ENCODE measurements at places on chromosomes 1 and 21. TPM values are rescaled to one million over a fixed set of nuclear protein-coding genes. Genes with fewer than 3 reads are reported as not detected.

DNA sequence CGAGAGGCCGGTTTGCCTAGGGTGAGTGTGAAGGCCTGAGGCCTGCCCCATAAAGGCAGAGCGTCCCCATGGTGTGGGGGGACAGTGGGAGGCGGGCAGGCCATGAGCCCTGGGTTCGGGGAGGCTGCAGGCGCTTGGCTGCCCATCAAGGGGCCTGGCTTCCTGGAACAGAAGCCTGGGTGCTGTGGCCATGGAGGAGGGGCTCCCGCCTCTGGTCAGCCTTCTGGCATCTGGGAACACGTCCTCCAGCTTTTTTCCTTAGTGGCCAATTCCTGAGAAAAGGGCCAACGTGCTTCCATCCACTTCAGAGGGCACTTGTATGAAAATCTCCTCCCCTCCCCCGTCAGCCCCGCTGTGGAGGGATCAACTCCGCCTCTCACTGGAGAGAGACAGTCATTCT is 58.7 kb downstream of the PRDM16 start:
- no peak for DNase-seq

GRCh38 chr1:145707183-145707867 is at the start of gene PDZK1:
TSS of gene PDZK1 (minus strand) at chr1:145707368. CDS start at chr1:145688021, 19,347 bp downstream.
- no peak for DNase-seq

DNA sequence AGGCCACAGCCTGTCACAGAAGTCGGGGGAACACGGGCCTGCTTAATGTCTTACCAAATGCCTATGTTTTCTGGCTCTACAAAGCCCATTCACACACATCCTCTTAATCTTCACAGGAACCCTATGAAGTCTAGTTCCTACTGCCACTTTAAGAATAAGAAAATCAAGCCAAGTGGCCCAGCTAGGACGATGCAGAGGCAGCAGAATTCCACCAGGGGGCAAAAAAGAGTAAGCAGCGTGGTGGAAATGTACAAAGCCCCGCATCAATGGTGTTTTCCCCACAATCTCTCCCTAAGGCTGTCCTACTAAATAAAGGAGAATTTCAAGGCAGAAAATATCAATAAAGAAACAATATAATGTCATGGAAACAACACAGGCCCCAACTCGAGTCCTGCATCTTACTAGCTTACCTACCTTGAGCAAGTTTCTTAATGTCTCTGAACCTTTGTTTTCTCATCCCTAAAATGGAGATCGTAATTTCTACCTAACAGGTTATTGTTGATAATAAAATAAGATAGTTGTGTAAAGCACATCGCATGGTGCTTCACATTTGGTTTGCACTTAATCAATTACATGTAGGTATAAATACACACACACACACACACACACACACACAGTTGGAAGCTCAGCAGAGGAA is 21.4 kb downstream of the SEC16B start:
- DNase-seq = no peak

DNA sequence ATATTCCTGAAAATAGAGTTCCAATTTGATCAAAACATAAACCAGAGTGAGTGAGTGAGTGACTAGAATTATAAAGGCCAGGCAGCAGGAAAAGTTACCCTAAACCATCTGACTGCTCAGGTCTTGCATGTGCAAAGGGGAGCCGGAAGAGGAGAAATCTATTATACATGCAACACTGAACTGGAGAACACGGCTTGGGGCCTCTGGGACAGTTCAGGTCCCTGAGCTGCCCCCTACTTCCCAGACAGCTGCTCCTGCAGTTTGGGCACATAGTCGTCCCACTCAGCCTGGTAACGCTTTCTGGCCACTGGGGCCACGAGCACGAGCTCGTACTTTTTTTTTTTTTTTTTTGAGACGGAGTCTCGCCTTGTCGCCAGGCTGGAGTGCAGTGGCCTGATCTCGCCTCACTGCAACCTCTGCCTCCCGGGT is 40.1 kb downstream of the PTPRC start:
- no peak for DNase-seq

- no peak for DNase-seq
Observed at GRCh38 chr1:219489636-219490035, 123.3 kb downstream of the ZC3H11B start.

GRCh38 chr1:40303790-40304189 is 13.3 kb downstream of the COL9A2 start:
- no peak for DNase-seq

GRCh38 chr1:67020304-67020703 is 33.6 kb downstream of the SLC35D1 start:
- no peak for DNase-seq

DNA sequence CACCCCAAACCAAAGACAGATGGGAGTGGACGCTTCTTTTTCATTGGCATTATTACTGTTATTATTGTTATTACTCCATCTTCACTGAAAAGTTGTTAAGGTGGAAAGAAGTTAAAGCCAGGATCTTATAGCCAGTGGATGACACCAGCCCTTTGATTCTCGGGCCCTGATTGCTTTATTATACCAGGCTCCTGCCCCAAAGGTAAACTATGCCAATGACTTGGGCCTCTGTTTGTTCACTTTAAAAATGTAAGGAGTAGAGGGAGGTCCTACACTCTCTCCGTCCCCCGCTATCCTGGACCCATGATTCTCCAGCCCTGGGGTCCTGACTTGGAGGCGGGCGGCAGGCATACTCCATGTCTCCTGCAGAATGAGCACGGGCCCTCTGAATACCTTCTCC is 106.8 kb downstream of the TOMM20 start:
- DNase-seq = peak; percentile 46

DNA sequence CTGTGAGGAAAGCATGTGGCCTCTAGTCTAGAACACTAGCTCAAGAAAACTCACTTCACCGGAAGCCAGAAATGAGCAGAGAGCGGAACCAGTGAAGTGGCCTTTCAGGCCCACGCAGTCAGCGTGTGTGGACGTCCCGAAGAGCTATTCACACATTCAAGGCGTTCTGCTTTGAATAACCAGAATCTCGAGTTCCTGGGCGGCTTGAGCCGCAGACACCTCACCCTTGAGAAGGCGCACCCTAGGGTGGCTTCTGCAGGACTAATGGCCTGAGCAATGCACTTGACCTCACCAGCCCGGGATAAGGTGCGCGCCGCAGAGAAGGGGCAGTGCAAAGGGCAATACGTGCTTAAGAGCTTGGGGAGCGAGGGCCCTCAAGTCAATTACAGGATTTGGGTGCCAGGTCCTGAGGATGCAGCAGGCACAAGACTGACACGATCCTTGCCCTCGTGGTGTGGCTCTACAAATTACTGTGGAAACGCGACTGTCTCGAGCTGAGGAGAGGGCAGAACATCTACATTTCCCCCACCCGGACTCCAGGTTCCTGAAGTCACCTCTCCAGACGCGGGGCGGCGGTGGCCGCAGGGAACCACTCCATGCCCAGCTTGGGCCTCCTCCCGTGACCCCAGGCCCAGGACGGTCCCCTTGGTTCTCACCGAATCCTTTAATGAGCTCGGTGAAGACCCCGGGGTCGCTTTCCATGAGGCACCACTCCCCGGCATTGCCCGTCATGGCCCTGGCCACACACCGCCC is 455 bp downstream of the UCHL5 start:
- peak; percentile 10 for DNase-seq

DNA sequence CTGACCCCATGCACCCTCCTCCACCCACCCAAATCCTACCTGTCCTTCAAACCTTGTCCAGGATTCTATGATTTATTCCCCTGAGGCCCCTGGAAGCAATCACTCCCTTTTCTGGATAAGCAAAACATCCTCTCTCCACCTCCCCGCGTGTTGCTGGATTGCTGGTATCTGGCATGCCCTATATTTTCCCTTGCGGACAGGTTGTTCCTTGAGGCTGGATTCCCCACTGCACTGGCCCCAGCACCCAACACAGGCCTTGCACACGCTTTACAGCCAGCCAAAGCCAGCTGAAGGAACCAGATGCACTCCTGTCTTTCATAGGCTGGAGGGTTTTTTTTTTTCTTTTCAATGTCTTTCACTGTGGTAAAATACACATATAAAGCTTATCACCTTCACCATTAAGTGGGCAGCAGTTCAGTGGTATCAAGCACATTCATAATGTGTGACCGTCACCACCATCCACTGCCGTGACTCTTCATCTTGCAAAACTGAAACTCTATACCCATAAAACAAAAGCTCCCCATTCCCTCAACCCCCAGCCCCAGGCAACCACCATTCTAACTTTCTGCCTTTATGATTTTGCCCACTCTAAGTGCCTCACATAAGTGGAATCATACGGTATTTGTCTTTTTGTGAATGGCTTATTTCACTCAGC is 50.9 kb downstream of the TOR1AIP2 start:
- no peak for DNase-seq

DNA sequence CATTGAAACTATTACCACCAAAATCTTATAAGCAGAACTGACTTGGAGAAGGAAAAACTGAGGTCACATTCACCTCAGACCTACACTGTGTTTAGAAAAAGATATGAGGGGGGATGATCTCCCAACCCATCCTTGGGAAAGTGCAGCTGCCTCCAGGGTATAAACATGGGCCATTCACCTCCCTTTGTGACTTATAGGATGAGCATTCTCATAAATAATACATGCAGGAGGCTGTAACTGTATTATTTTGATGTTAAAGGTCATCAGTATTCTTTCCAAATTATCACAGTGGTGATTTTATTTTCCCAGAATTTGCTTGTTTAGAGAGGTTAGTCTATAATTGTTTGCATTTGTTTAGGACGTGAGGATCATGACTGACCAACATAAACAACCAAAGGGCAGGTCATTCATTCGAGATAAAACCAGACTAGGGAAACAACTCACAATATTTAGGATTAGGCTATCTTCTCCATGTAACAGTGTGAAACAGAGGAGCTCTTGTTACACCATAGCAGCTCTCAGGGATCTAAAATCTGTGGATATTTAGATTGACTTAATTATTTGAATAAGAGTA is 109.2 kb upstream of the NR5A2 start:
- no peak for DNase-seq

GRCh38 chr1:157992031-157992832 is 1.2 kb upstream of the KIRREL1 start:
- peak; percentile 89 for DNase-seq

GRCh38 chr1:151401125-151401788 is 1.9 kb downstream of the PSMB4 start:
- DNase-seq = no peak

- DNase-seq = no peak
Observed at GRCh38 chr1:119773711-119774241, 5.1 kb upstream of the HMGCS2 start.

- DNase-seq = no peak
Observed at GRCh38 chr1:30707412-30708360, 15.7 kb downstream of the MATN1 start.

The ADORA1 gene
- 2.0 TPM for total RNA-seq

The RPTN gene
- not detected for total RNA-seq

The BLZF1 gene
- 8.5 TPM for total RNA-seq

The FNDC10 gene
- 1.8 TPM for total RNA-seq

The TP73 gene
- not detected for total RNA-seq
